ENCODE measurements at places on chromosomes 12 and 14.

DNA sequence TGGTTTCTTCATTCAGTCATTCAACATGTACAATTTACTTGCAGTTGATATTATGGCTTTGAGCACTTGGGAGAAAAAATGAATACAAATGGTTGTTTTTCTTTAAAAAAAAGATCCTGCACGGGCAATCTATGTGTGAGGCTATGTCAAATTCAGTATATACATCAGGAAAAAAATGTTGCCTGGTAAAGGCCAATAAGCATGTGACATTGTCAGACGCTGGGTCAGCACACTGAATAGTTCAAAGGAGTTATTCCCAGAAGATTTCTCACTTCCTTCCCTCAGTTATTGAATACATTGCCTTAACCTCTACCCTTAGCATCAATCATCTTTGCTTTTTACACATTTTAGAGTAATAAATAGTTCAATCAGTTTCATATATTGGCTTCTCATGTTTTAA, 319.2 kb downstream of the NUAK1 start:
- DNase-seq, result no peak

GRCh38 chr14:105322791-105323556, 8.4 kb downstream of the PACS2 start:
- no peak for DNase-seq

DNA sequence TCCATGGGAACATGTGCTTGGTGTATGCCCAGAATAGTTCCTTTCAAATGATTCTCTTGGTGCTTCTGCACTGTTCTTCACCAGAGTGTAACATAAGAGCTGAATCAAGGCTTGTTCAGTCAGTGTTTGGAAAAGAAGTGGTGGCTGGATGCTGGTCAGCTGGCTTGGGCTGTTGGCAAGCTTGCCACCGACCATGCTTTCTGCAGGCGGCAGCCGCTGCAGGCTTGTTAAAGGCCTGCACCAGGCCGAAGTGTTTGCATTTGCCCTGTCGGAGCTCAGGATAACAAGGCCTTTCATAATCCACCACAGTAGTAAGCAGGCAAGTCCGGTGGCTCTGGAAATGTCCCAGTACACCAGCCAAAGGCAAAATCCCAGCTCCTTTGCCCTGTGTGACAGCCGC, 26.9 kb downstream of the DAAM1 start:
- DNase-seq, result peak; percentile 29

GRCh38 chr14:92914087-92914656, 8.8 kb upstream of the CHGA start:
- no peak for DNase-seq

- no peak for DNase-seq
Observed at GRCh38 chr12:44847403-44847802, 28.7 kb downstream of the NELL2 start.

GRCh38 chr12:31033681-31034080, 40.0 kb upstream of the DDX11 start:
- DNase-seq, result no peak

DNA sequence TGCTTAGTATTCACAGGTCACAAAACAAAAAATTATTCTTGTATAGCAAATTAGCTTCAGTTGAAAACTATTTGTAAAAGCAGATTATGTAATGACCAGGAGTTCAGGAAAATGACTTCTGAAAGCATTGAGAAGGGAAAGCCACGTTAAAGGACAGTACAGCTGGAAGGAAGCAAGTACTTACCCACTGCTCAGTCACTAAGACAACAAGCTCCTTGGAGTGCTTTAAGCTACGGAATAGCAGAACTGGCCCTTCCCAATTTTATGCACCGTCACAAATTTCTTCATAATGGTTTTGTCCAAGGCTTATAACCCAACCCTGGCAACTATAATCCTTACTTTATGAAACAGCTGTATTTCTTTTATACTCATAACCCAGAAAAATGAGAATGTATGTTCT, 13.0 kb upstream of the SNAPC1 start:
- DNase-seq, result no peak

- DNase-seq, result peak; percentile 64
Observed at GRCh38 chr12:103986829-103987228, 21.2 kb downstream of the TDG start.

DNA sequence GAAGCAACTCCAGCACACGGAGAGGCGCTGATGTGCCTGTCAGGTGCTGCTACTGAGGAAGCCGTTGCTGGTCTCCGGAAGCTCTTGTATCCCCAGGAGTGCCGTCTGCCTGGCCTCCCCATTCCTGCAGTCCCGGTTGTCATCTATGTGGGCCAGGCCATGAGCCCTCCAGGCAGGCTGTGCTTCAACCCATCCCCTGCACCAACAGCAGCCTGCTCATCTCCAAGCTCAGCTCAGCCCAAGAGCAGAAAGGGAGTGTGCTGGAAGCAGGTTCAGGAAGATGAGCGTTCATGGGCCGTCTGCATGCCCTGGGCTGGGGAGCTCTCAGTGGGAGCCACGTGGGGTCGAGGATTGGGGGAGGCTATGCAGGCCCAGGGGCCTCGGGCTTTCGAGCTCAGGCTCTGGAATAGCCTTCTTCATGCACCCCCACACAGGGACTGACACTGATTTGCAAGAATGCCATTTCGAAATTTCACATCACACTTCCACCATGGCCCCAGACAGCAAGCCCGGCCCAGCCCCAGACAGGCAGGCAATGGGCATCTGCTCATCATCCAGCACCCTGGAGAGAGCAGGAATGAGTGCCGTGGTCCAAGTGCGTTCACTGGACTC, 164.5 kb downstream of the KIF26A start:
- DNase-seq, result no peak

GRCh38 chr12:117387832-117388231, 26.4 kb upstream of the NOS1 start:
- DNase-seq, result no peak

- DNase-seq, result peak; percentile 67
Observed at GRCh38 chr14:104735830-104736642, 12.0 kb downstream of the ADSS1 start.

DNA sequence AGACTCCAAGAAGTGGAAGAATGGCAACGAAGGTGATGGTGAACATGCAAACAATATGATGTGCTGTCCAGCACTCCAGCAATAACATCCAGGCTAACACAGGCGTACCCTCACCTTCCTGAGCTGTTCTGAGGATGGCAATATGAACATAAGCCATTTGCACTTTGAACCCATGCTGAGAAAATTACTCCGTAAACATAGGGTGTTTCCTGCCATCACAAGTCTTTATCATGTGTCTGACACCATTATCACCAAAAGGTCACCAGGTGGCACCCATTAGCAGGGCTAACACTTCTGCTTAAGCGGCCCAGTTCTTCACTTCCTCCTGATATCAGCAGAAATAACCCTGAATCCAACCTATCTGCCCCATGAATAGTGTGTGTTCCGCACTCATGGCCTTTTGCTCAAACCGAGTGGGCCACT, 482.8 kb downstream of the MED13L start:
- no peak for DNase-seq

DNA sequence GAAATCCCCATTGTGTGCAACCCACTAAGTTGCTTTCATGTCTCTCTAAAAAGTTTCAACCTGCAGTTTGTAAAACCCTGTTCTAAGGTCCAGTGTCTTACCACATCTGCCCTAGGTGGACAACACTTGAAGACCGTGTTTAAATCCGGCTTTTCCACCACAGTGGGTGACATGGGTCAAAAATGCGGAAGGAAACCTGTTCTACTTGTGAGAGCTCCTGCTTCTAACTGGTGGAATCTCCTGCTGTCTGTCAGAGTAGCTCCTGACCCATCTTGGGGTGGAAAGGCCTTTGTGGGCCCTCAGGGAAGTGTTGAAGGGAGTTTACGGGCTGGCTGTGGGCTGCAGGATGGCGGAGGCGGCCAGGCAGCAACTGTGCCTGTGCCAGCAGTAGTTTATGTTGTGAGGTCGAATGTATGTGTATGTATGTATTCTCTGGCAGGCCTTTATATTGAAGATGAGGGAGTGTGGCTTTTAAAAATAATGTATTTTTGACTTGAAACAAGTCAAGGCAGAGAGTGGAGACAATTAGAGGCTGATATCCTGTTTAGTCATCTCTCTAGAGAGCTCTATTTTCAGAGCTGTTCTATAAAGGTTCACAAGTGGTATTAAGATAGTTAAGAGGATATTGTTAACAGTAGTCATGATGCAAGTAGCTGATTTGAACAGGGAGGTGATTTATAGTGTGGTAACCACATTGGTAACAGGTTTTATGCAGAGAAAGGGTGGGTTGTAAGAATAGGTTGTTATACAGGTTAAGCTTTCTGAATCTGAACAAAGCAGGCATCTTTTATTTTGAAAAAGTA, 67.0 kb downstream of the PRKCH start:
- DNase-seq, result peak; percentile 8

GRCh38 chr14:39734306-39734705, 302.1 kb upstream of the FBXO33 start:
- no peak for DNase-seq
